ENCODE measurements at places on chromosomes 3 and 15.
A peak's percentile ranks its signal among the peaks of the same experiment; 100 is the strongest.

DNA sequence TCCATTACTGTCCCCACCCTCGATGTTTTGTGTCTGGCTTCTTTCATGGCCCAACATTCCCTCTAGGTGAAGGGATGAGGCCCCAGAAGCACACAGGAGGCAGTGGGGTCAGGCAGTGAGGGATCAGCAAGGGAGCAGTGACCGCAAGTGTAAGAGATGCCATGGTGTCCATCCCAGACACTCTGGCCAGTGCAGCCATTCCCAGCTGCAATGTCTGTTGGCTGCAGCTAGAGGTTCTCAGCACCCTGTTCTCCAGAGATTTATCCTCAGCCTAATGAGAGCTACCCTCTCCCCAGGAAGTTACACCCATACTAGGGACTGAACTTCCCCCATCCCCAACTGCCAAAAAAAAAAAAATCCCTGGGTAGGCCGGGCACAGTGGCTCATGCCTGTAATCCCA, 40.2 kb downstream of the TRANK1 start:
- no peak for DNase-seq

DNA sequence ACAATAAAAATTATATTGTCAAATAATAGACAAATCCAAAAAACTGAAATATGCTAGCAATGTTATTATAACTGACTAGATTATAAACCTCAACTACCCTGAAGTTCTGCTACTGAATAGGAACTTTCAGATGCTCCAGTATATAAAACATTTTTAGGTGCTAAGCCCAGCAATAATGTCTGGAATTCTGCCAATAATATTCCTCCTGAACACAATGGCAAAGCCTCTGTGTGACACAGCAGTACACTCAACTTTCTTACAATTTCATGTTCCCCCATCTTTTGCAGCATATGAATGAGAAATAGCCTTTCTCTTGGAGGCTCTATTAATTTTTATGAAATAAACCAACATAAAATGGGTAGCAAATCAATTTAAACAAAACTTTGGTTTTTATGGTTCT, 29.5 kb downstream of the ATOSA start:
- no peak for DNase-seq

DNA sequence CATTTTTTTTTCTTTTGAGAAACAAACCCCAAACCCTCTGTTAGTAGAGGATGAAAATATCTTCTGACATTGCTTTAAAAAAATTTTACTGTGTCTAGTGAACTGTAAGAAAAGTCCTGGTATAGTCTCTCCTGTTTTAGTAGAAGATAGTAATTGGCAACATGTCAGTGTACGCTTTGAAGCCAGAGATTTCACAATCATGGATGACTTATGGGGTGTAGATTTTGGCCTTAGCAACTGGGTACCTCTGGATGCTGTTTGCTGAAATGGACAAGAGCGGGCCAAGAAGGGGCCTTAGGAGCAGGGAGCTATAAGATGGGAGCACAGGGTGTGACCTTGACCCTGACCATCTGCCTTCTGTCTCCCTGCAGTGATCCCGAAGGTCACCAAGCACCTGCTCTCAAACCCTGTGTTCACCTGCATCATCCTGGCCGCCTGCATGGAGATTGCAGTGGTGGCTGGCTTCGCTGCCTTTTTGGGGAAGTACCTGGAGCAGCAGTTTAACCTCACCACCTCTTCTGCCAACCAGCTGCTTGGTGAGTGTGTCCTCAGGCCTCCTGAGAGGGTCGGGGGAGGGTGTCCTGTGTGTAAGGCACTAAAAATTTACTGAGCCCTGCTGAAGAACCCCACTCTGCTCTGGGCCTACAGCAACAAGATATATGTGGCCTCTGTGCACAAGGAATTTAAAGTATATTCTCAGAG, 266.7 kb downstream of the SLCO3A1 start:
- DNase-seq = no peak

DNA sequence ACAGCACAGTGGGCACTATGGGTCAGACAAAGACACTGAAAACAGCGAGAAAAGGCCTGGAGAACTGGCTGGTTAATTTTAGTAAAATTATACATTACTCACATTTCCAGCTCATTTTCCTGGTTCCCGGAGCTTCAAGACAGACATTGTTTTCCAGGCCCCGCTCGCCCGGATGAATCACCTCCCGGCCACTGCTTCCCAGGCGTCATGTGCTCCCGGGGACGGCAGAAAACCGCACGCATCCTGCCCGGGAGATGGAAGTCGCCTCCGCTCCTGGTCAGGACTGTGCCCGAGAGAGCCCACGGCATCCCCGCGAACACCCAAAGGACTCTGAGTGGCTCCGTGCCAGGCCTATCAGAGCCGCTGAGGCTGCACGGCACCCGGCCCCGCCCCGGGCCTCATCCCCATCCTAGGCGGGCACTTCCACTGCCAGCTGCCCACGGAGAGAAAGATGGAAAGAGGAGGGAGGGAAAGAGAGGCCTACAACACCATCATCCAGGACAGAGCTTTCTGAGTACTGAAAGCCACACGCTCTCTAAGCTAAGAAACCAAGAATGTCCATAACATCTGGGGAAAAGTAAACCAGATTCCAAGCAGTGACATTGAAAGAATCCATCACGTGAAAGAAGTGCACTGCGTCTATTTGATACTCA, 75.1 kb downstream of the VGLL4 start:
- DNase-seq = no peak

DNA sequence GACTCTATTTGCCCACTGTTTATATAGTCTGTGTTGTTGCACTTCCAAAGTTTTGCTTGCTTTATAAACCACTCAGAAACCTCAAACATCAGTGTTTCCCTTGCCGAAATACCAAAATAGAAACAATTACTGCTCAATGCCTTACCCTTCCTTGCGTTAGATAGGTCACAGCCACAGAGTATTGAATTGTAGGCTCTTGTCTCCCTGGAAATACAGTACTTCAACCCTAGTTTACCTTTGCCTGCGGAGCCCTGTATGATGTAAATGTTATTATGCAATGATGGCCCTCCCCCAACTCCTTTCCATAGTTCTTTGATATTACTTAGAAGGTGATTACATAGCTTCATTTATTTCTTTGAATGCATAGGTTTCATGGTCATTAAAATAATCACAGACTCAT, 44.2 kb downstream of the SOX2 start:
- peak; percentile 38 for DNase-seq

GRCh38 chr3:126970101-126970500, 12.8 kb upstream of the PLXNA1 start:
- DNase-seq = no peak

GRCh38 chr3:122493296-122493695, 21.4 kb downstream of the KPNA1 start:
- no peak for DNase-seq

- DNase-seq = no peak
Measured at GRCh38 chr3:43758592-43759225, 68.0 kb downstream of the ABHD5 start.

DNA sequence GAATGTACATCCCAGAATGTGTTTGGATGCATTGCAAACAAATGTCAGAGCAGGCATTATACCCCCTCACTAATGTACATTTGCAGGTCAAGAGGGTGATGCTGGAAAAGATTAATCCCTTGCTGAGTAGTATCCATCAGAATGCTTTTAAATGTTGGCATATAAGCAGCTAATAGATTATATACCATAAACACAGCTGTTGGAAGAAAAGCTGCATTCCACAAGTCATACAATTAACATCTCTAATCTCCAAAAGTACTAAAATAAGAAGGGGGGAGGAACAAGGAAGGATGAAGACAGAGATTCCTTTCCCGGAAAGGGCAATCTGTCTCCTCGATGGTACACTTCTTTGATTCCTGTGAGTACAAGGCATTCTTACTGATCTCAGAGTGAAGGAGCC, 445.7 kb upstream of the CDIN1 start:
- DNase-seq = no peak

DNA sequence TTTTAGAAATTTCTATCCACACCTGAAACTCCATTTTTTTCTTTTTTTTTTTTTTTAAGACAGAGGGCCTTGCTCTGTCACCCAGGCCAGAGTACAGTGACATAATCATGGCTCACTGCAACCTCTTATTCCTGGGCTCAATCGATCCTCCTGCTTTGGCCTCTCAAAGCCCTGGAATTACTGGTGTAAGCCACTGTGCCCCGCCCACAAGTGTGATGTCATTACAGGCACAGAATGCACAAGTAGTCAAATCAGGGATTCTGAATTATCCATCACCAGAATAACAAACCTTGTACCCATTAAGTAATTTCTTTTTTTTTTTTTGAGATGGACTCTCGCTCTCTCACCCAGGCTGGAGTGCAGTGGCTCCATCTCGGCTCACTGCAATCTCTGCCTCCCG, 1.9 kb downstream of the UQCRC1 start:
- no peak for DNase-seq

DNA sequence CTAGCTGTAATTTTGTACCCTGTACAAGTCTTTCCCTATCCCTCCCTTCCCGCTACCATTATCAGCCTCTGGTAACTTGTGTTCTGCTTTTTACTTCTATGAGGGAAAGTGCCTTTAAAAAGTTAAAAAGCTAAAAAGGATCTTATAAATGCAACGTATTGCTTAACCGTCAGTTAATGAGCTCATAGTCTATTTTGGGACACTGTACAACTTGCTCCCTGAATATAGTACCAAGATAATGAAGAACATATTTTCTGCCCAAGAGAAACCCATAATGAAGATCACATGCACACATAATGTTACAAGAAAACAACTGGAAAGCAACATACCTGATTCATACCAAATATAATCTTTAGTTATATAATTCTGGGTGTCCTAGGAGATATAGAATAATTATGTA, 22.6 kb downstream of the ZIC1 start:
- DNase-seq = no peak

- DNase-seq = no peak
Measured at GRCh38 chr3:277873-278272, 81.3 kb downstream of the CHL1 start.

- DNase-seq = no peak
Measured at GRCh38 chr15:48966595-48967301, 3.0 kb upstream of the SHC4 start.

DNA sequence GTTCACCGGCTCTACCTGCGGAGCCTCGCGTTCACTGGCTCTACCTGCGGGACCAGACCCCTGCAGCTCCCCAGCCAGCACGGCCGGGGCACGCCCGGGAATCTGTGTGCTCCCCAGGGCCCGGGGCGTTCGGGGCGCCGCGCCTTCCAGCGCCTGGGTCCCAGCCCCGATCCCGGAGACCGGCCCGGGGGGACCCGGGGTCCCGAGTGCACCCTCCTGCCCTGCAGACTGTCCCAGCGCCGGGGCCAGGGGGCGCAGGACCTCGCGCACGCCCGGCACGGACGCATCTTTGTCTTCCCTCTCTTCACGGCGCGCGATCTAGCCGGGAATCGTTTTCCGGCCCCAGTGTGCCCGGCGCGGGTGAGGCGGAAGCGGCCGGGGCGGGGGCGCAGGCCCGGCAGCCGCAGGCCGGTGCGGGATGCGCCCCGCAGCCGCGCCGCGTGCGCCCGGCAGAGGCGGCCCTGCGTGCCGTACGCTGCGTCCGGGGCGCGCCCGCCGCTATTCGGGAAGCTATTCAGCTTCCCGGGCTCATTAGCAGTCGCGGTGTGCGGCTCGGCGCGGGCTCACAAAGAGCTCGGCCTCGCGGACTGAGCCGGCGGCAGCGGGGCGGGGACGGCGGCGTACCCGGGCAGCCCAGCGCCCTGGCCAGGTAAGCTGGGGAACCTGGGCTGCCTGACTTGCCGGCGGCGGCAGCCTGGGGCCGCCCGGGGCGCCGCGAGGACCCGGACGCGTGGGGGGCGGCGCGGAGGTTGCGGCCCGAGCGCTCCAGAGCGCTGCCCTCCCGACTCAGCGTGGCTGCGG, at the start of gene APBA2:
Gene APBA2, plus strand, starts transcription at position 345 of the 801 bp plus-strand sequence. CDS start 167,911 bp downstream, outside the sequence.
- DNase-seq = peak; percentile 2

- no peak for DNase-seq
Measured at GRCh38 chr3:185711255-185711870, 113.5 kb downstream of the IGF2BP2 start.

GRCh38 chr3:127604035-127604434, 5.8 kb downstream of the MCM2 start:
- DNase-seq = no peak

GRCh38 chr3:40581166-40581565, 56.4 kb downstream of the ZNF621 start:
- DNase-seq = no peak

DNA sequence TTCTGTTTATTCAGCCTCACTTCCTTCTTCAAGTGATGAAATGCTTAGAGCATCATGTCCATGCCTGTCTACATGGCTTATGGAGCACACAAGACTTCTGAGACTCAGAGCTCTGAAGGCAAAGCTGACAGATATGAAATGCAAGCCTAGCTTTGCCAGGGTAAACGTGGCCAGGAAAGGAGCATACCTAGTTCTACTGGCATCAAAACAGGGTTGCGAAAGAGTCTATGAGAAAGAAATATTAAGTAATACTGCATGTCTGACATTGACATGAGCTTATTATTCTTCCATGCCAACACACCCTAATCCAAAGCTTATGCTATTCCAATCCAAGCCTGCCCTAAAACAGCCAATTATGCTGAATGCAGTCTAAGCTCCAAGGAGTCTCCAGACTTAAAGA, 391.5 kb downstream of the ERC2 start:
- no peak for DNase-seq

DNA sequence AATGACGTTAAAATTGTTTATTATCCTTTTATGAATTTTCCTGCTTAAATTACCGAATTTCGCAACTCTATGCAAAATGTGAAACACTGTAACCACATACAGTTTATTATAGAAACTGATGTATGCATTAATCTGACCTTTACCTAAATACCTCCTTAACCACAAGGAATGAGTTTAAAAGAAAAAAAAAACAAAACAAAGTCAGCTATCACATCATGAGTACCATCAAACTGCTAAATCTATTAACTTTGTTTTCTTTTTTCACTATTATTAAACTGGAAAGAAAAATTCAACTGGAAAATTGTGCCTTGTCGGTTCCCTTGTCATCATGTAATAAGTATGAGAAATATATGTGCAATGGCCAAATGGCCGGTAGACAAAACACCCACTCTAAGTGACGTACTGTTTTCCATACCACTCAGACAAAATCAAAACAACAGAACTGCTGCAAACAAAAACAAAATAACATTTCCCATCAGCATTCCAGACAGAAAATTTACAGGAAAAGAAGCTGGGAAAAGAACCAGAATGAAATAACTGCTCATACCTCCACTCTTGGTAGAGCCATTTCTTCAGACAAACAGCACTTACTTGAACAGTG, 415.3 kb downstream of the FOXP1 start:
- DNase-seq = no peak

- DNase-seq = no peak
Measured at GRCh38 chr3:46853441-46854415, 9.5 kb downstream of the MYL3 start.

GRCh38 chr3:122857019-122857418, 62.1 kb downstream of the SLC49A4 start:
- DNase-seq = no peak

All from NCI-H1436 (cell line).